ENCODE measurements at places on chromosomes 16 and 17. TPM values are rescaled to one million over a fixed set of nuclear protein-coding genes. Genes with fewer than 3 reads are reported as not detected.

Gene C1QL1
- 22.9 TPM for total RNA-seq

Gene QPRT
- total RNA-seq: 83.7 TPM

Gene TP53TG3D
- total RNA-seq: not detected

Gene KRT14
- not detected for total RNA-seq

Gene EME1
- total RNA-seq: 15.8 TPM

Gene MMP25
- total RNA-seq: 1.6 TPM

Gene EXOC3L1
- 0.50 TPM for total RNA-seq
